ENCODE measurements at places on chromosomes 4 and X.
A peak's percentile ranks its signal among the peaks of the same experiment; 100 is the strongest.

DNA sequence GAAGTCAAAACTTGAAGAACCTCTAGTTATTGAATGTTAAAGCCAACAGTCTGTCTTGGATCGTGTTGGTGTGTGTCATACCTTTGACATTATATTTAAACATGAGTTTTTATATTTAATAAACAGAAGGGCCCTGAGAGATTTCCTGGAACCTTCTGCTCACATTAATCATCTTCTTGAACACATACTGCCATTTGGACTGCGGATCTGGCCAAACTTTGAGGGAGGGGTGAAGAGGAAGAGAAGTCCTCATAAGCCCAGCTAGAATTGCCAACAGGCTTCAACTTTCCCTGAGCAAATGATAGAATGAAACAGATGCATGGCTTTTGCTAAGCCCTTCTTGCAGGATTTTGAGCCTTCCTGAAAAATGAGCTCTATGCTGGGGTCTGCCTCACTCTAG is 27.4 kb downstream of the CCKAR start:
- no peak for DNase-seq

DNA sequence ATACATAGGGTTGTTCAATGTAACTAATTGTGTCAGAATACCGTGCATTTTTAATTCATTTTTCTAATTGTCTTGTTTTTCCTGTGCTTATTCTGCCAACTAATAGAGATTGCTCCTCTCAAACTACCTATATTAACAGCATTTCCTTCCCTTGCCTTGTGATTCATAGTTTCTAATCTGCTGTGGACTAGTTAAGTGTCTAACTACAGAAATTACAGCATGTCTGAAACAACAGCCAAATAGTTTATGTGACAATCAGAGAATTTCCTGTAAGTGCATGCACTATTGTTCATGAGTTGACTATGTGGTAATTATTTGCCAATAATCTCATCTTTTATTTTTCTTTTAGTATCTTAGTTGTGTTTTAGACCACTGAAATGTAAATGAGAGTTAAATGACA is 4.1 kb upstream of the SEC24B start:
- peak; percentile 40 for DNase-seq

DNA sequence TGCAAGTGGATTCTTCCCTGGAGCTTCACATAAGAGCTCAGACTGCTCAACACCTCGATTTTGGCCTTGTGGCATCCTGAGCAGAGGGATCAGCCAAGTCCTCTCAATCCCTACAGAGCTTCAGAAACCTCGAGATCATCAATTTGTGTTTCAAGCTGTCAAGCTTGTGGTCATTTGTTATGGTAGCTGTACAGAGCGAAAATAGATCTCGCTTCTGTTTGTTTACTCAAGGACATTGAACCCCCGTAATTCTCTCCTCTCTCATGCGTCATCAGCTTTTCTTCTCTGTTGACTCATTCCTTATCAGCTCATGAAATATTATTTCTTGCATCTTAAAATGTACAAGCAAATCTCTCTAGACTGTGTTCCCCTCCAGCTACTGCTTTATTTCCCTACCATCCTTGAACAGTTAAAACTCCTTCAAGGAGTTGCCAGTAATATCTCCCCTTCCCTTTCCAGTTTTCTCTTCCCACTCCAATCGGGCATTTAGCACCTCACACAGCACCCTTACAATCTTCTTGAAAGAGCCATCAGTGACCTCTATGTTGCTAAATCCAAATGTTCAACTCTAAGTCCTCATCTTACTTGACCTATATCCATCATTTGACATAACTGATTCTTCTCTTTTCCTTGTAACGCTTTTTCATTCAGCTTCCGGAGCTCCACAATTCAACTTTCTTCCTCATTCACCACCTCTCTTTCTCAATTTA is 106.2 kb upstream of the FAT1 start:
- no peak for DNase-seq

- no peak for DNase-seq
These were observed 367.5 kb downstream of the PRDM5 start for GRCh38 chr4:120555058-120555457.

DNA sequence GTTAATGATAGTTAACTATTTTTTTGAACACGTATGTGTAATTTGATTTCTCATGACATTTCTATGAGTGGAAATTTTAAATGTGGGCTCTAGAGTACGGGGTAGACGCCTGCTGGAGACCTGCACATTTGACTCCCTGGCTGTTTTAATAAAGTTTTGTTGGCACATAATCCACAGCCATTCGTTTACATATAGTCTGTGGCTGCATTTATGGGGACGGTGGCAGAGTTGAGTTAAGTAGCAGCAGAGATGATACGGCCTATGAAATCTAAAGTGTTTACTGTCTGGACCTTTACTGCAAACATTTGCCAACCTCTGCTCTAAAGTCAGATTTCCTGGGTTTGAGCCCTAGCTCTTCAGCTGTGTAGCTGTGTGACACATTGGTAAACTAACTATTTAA is 118.8 kb downstream of the CHRNA9 start:
- no peak for DNase-seq

DNA sequence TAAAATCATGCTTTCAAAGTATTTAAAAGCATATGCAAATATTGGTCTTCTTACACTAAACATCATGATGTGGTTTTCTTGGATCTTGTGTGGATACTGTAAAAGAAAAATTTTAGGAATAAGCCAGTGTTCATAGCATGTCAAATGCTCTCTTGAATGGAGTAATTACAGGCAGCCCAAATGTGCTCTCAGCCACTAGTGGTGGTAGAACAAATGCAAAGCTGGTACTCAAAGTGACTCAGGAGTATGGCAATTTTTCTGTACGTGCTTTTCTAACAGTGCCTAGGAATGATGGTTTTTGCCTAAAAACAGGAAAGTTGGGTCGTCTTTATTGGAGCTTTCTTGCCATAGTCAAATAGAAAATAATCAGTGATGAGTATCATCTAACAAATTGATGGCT is 19.9 kb downstream of the PGRMC2 start:
- DNase-seq = no peak

- DNase-seq = no peak
These were observed 48.9 kb upstream of the MTNR1A start for GRCh38 chr4:186604124-186604807.

DNA sequence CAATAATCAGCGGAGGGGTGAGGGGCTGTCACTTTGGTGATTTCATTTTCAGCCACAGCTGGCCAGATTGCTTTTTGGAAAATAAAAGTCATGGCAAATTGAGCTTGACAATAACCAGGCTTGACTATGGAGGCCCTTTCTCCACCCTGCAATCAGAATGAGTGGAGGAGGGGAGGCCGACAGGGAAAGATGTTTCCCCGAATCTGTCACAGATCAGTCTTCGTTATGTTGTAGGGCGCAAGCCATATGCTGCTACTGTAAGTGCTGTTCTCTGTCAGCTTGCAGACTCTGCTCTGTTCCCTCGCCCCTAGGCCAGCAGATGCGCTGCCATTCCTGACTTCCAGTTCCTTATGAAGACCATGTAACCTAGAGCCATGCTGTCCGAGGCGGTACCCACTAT is 114.1 kb downstream of the MGST2 start:
- no peak for DNase-seq

- DNase-seq = no peak
These were observed 315.1 kb upstream of the ADGRL3 start for GRCh38 chr4:60885011-60885410.

- DNase-seq = no peak
These were observed 903.3 kb downstream of the STIM2 start for GRCh38 chr4:27763830-27764525.

DNA sequence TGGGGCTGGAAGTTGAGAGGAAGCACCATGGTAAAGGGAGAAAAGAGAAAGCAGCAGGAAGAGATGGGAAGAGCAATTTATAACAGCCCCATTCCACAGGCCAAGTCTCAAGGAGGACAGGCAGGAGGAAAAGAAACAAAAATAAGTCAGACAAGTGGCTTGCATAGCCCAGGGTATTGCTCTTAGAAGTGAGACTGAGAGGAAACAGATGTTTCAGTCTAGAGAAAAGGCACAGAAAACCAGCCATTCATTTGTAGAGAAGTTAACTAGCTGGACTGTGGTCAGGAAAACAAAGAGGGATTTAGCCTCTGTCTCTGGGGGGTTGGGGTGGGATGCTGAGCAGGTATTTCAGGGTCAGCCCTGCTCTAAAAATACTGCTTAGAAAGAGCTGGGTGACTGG is 175.0 kb upstream of the ARHGEF9 start:
- no peak for DNase-seq

DNA sequence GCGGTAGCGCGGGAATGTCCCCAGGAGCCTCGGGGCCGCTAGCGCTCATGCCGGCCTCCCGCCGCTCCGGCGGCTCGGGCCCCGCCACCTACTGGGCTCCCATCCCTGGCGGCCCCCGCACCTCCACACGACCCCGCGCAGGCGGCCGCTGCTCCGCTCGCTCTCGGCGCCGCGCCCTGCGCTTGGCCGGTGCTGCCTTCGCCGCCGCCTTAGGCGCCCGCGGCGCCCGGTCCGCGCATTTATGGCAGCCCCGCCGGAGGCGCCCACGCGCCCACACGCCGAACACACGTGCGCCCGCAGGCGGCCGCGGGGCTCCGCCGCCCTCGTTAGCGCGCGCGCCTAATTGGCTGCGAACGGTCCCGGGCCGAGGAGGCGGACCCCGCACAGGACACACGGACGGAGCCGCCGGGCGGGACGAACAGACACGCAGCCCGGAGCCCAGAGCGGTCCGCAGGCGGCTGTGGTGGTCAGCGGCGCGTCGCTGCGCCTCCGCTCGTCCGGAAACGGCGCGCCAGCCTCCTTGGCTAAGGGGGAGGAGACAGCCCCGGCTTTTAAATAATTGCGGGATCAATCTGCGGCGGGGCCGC is at the start of gene NKX1-1:
TSS of gene NKX1-1 (minus strand) at position 49 of the 587 bp plus-strand sequence. CDS start at position 49, 0 bp downstream.
- DNase-seq = no peak

- no peak for DNase-seq
These were observed 62.8 kb upstream of the NKX1-1 start for GRCh38 chr4:1469043-1469442.

- DNase-seq = no peak
These were observed at the start of gene SLC9A6 for GRCh38 chrX:135985157-135985972. Gene SLC9A6, plus strand, starts transcription at chrX:135985435. Its CDS starts 224 bp downstream, at chrX:135985659.

- DNase-seq = no peak
These were observed 242.5 kb upstream of the PRPS2 start for GRCh38 chrX:12548746-12549145.

- DNase-seq = no peak
These were observed 176.9 kb upstream of the SCML1 start for GRCh38 chrX:17560385-17560784.

GRCh38 chr4:78693777-78694456 is 82.2 kb upstream of the BMP2K start:
- DNase-seq = no peak

DNA sequence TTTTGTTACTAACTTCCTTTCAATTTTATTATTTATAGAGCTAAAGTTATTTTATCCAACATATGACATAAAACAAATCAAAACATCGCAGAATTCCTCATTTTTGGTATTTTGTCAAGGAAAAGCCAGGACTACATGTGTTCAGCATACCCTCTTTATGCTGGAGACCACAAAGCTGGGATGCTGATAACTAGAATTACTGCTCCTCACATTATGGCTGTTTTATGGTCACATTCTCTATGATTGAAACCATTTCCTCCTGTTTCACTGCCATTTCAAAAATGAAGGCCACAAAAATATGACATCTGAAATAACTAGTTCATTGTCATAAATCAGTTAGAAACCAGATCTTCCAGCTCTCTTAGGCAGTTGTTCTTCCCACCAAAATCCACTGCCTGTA is 41.7 kb downstream of the KLHL34 start:
- no peak for DNase-seq

DNA sequence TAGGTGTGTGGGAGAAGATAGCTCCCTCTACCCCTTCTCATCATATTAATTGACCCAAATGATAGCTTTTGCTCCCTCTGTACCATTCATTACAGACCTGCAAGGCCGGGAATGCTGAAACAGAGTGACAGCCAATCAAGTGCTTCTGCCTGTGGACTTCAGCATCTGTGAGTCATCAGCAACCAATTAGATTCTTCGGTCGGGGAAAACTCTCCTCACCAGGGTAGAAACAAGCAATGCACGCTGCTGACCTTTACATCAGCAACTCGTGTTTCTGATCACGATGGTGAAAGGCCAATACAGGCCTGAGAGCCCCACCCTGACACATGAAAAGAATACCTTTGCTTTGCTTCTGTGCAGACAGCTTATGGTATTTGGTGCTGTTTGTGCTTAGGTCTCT is 347.2 kb upstream of the DDX53 start:
- no peak for DNase-seq

- no peak for DNase-seq
These were observed 98.8 kb upstream of the IQCM start for GRCh38 chr4:149914119-149915115.

GRCh38 chr4:185598846-185599552 is 63.7 kb upstream of the PDLIM3 start:
- DNase-seq = no peak

DNA sequence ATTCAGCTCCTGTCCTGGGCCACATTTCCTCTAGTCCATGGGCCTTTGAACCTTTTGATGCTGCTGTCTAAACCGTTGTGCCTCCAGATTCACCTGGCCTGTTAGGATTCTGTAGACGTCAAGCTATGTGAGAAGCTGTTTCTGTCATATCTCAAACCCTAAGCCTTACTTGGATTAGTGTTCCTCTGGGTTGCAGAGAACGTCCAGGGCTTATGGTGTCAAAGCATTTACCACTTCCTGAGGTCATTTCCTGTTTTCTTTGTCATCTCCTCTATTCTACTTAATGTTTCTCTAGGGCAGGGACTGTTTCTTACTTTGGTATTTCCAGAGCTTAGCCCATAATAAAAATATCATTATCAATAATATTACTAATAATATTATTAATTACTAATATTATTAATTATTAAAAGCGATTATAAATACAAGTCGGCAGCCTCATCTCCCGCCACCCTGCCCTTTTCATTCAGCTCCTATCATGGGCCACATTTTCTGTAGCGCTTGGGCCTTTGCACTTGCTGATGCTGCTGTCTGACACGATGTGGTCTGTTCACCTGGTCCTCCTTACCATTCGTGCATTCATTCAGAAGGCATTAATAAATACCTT is 19.1 kb downstream of the PRIMPOL start:
- no peak for DNase-seq

DNA sequence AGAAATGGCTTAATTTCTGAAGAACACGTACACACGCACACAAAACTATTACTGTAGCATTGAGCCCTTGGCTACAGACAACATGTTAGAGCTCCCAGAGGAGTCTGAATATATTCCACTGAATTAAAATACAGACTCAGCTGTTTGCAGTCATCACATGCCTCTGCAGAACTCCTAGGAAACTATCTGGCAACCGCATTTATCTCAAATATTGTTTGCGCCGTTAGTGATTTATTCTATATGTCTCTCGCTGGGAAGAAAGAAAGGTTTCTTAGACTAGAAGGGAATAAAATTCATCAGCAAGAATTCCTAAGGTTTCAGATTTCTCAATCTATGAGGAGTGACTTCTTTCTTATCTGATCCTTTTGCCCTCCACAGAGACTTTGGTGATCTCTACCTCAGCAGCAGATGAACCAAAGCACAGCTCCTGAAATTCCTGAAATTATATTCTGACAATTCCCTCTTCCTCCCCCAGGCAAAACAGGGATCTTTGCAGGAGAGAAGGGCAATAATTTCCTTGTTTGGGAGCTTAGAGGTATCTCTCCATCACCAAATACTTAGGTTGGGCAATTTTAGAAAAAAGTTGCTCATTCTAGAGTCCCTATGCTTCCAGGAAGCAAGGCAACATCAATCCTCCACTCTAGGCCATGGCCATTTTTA is 199.2 kb downstream of the APBB2 start:
- no peak for DNase-seq

Measured in epithelial cell of prostate (primary cell).